Fibroblast of lung (primary cell): ENCODE measurements at places on chromosomes 3 and 15. TPM values are rescaled to one million over a fixed set of nuclear protein-coding genes. Genes with fewer than 3 reads are reported as not detected.

DNA sequence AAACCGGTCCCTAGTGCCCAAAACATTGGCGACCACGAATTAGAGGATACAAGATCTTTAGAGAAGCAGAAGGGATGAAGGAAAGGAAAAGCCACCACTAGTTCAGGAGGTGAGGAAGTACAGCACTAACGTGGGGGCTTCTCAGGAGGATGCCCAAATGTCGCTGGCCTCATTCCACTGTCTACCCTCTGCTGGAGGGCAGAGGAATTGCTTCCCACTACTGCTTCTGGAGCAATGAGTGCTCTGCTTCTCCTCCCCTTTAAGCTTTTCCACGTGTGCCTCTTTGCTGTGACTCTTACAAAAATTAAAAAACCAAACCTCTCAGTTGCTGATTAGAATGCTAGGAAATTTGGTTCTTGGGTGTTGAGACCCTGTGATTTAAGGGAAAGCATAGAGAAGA lies 281.3 kb downstream of the CLSTN2 start:
- DNase-seq: no peak

GRCh38 chr3:173552526-173552925 lies 155.0 kb downstream of the NLGN1 start:
- DNase-seq: peak; percentile 3

GRCh38 chr15:88246081-88246480 lies 10.5 kb downstream of the NTRK3 start:
- DNase-seq: no peak

- no peak for DNase-seq
These were observed 12.0 kb downstream of the TMEM266 start for GRCh38 chr15:76071806-76072205.

- no peak for DNase-seq
These were observed 54.8 kb upstream of the UTS2B start for GRCh38 chr3:191385101-191385500.

- no peak for DNase-seq
These were observed 169.6 kb upstream of the IL12A start for GRCh38 chr3:159818997-159819500.

DNA sequence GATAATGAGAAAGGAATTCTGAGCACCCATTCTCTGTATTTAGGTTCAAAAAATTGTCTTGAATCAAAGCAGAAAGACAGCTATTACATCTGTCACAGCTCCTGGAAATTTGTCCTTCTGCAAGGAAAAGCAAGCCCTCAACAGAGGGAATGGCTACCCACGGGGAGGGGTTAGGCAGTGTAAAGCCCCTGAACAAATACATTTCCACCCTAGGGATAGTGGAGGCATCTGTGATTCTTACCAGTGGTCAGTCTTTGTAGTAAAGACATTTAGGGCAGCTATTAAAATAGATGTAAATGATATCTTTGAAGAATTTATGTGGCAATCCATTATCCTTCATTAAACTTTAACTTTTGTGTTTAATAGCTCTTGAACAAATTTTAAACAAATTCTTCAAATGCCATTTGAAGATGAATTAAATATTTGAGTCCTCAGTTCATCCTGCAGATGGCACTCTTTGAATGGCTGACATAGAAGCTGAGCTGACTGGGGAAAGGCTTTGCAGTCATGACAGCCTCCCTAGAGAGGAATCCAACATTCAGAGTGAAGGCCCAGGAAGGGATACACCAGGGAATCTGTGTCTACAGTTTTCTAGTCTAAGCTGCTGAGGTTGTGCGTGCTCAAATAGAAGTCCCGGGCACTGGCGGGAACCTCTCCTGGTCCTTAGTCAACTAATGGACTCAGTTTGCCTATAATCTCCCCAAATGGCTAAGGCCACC lies 359.7 kb upstream of the ROPN1 start:
- DNase-seq: peak; percentile 80

- DNase-seq: peak; percentile 73
These were observed 39.6 kb downstream of the TMOD3 start for GRCh38 chr15:51869060-51869421.

DNA sequence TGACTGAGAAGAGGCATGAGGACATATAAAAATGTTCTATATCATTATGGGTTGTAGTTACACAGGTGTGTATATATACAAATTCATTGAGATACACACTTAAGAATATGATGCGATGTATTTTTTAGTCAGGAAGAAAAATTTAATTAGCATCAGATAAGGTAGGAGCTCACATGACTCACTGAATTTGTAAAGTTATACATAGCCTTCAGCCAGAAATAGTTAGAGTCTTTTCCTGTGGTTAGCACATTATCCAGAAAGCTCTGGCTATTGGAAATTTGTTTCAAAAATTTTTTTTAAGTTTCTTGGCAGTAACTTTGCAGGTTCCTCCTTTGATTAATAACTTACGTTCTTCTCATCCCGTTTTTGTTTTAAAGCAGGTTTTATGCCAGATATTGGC lies 88.6 kb downstream of the STT3B start:
- DNase-seq: peak; percentile 61

DNA sequence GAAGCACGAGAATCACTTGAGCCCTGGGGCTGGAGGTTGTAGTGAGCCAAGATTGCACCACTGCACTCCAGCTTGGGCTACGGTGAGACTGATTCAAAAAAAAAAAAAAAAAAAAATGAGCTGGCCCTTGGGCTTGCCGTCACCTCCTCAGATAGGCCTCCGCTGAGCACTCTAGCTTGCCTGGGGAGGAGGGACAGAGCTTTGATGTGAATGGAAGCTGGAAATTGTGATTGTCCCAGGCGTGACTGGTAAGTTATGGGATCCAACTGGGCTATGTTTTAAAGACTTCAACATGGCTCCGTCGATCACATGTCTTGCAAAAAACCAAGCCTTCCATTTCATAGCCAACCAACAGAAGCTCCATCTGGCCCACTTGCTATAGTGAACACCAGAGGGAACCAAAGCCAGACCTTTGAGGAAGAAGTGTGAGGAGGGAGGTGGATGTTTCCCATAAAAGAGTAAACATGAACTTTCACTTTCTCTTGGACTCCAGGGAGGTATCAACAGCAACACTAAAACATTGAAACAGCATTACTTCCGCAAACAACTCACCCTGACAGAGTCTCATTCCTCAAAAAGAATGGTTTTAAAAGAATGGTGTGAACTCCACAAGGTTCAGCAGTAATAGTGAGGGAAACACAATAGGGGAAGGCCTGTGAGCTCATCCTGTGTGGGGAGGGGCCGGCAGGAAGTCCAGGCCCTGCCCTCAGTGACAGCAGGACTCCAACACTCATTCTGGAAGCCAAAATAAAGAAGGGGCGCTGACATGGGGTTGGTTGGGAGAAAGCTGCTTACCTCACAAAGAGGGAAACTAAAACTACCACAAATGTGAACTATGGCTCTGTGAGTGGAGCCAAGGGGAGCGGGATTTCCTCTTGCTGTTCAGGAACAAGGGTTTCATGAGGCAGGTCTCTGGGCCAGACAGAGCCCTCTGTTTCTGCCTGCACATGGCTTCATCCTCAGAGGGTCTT lies 59.2 kb upstream of the IL12A start:
- DNase-seq: peak; percentile 78

GRCh38 chr3:107110596-107111305 lies 266.5 kb upstream of the CCDC54 start:
- DNase-seq: no peak

GRCh38 chr3:98902351-98902740 lies 851 bp upstream of the DCBLD2 start:
- DNase-seq: no peak

DNA sequence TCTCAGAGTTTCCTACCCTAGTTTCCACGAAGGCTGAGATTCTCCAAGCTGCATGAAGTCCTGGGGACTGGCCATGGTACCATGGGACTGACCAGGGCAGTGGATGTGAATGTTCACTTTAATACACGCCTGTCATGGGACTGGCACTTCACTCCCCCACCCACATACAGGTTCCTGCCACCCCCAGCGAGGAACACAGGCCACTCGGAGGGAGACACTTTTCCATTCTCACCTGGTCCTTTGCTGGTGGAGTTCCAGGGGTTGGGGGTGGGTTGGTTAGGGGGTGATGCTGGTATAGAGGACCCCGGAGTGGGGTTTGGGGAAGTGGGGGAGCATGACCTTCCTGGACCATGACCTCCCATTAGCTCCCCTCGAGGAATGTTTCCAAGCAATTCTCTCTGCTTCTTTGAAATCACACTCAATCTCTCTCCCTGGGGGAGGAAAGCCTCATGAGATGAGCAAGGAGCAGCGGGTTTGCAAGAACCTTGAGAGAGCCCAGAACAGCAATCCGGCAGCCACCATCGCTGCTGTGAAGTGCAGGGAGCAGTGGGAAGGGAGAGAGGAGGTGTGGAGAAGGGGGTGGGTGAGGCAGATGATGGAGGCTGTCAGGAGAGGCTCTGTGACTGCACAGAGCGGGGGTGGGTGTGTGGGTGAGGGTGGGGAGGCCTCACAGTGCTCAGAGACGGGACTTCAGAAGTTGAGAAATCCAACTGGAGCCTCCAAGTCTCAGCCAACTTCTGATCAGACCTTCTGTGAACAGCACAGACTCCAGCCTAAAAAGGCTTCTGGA lies 69.7 kb downstream of the ADCY5 start:
- no peak for DNase-seq

DNA sequence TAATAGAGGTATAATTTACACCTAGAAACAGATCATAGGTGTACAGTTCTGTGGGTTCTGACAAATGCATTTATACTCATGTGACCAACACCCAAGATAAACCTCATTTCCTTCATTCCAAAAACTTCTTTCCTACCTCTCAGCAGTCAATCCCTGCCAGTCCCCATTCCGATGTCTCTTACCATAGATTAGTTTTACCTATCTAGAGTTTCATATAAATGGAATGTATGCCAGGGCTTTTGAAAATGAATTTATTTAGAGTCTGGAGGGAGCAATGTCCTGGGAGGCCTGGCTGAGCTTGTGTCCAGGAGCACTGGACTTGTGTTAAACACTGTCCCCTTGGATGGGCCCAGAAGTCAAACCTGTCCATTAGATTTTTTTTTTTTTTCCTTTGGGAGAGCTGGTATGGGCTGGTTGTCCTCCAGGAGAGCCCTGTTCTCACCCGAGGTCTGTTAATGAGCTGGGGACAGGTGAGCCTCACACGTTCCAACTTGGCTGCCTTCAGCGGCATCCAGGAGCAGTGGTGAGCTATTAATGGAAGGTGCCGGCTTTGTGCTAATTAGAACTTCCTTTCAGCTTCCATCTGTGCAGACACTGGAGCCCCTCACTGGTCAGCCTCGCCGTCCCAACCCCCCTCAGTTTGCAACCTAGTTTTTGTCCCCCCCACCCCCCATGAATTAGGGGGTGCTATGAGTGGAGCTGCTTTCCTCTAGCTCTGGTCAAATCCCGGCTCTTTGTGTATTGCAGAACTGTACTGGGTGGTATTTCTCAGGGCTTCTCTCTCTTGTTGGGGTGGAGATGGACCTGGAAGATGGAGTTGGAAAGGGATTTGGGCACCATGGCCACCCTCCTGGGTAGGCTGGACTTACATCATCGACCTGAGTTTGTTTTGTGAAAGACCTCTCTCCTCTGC lies 40.7 kb upstream of the POLG start:
- DNase-seq: no peak

- peak; percentile 55 for DNase-seq
These were observed 51.6 kb downstream of the ATG7 start for GRCh38 chr3:11323813-11324212.

- DNase-seq: no peak
These were observed 76.1 kb upstream of the DCLK3 start for GRCh38 chr3:36840453-36840921.

GRCh38 chr15:73680549-73680948 lies 3.6 kb upstream of the CD276 start:
- peak; percentile 22 for DNase-seq

DNA sequence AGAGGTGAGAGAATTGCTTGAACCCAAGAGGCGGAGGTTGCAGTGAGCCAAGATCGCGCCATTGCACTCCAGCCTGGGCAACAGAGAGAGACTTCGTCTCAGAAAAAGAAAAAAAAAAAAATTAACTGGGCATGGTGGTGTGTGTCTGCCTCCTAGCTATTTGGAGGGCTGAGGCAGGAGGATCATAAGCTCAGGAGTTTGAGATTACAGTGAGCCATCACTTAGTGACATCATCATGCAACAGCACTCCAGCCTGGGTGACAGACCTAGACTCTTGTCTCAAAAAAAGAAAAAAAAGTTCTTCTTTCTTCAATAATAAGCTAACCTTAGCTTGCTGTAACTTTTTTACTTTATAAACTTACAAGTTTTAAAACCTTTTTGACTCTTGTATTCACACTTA lies 99.8 kb downstream of the SLMAP start:
- DNase-seq: no peak

- peak; percentile 47 for DNase-seq
These were observed 113.9 kb downstream of the POLQ start for GRCh38 chr3:121431726-121432517.

- DNase-seq: no peak
These were observed 92.1 kb upstream of the GADL1 start for GRCh38 chr3:30986551-30986950.

DNA sequence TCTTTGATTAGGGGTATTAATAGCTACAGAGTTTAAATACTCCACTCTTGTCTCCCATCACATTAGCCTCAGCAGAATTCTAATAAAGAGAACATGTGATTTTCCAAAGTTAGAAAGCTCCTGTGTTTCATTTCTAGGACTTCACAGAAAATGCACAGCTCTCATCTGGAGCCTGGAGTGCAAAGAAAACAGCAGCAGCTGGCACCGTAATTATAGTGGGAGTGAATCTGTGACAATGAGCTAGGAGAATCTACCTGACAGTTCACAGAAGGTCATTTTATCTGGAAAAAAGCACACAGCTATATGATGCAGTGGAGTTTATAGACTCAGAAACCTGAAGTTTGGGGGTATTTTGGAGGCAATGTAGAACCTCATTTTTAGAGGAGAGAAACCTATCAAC lies 5.4 kb upstream of the TRIM59 start:
- DNase-seq: no peak

DNA sequence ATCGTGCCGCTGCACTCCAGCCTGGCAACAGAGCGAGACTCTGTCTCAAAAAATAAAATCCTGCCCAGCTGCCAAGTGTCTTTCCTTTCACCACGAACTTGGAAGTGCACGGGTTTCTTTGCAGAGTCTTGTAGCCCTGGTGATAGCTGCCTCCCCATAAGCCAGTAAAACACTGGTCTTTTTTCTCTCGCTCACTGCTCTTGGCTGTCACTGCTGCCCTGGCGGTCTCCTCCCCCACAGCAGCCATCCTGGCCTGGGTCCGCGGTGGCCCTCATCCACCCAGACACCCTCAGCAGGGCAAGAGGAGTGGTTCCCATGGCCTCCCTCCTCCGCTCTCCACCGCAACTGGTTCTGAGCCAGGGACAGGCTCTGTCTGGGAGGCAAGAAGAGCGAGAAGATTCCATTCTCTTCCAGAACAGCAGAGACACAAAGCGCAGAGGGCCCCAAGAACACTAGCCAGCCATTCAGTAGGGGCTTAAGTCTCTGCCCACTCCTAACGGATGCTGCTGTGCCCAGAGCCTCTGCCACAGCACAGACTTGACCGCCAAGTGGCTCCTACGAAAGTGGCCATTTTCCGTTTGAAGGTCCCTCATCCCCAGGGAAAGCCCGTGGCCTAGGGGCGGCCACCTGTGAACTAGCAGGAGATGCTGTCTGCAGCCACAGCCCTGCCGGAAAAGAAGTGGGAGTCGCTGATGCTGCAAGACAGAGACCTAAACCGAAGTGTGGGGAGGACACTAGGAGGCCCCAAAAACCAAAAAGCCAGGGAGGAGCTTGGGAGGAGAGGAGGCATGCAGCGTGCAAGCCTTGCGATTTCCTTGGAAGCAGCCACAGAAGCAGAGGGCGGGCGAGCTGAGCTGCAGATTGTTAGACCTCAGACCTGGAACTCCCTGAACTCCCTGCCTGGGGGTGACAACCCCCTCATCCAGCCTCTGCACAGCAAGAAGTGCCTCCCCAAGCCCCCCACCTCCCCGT lies 44.1 kb downstream of the KLHL25 start:
- DNase-seq: peak; percentile 43

The IMP3 gene
- 45.1 and 58.6 TPM in 2 replicates for total RNA-seq

The FES gene
- total RNA-seq: 23.4 and 31.2 TPM in 2 replicates

The C3orf38 gene
- 26.4 and 27.2 TPM in 2 replicates for total RNA-seq

The PATL2 gene
- total RNA-seq: 0.77 and 1.3 TPM in 2 replicates

The LCTL gene
- 0.26 and 0.66 TPM in 2 replicates for total RNA-seq
